Activated CD4-positive, alpha-beta T cell treated with anti-CD3 and anti-CD28 coated beads, Interleukin-2, amount 50 U/mL, for 1 hour (primary cell): ENCODE measurements at places on chromosomes 2 and 18.

- no peak for DNase-seq
Observed at GRCh38 chr2:46800625-46801349, 114.8 kb downstream of the MCFD2 start.

GRCh38 chr2:55899881-55900280 is 23.7 kb downstream of the EFEMP1 start:
- no peak for DNase-seq

- DNase-seq, result peak; percentile 33
Observed at GRCh38 chr2:12488352-12489318, 228.1 kb upstream of the TRIB2 start.

DNA sequence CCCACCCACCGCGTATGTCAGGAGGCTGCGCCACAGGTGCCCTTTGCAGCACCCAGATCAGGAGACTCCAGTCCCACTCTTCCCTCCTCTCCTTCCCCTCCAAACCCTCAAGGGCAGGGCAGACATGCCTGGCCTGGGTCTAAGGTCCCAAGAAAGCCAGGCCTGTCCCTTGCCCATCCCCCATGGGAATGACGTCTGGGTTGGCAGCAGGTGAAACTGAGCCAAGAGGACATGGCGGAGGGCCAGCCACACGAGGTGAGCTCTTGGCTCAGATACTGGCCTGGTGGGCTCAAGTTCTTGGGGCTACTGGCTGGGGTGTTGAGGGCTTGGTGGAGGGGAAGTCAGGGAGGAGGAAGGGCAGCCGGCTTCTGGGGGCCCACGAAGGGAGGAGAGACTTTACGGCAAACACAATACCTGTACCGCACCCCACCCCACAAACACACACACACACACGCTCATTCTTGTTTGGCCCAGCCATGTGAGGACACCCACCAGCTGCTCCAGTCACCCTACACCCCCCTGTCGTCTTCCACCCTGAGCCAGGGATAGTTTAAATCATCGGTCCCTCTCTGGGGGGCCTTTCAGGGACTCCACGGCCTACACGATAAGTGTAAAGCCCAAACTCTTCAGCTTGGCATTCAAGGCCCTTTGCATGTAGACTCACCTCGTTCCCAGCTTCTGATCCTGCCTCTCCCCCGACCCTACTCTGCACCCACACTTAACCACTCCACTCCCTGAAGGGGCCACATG is 24.1 kb upstream of the TNS1 start:
- no peak for DNase-seq

- no peak for DNase-seq
Observed at GRCh38 chr2:224069172-224069571, 30.1 kb upstream of the SERPINE2 start.

DNA sequence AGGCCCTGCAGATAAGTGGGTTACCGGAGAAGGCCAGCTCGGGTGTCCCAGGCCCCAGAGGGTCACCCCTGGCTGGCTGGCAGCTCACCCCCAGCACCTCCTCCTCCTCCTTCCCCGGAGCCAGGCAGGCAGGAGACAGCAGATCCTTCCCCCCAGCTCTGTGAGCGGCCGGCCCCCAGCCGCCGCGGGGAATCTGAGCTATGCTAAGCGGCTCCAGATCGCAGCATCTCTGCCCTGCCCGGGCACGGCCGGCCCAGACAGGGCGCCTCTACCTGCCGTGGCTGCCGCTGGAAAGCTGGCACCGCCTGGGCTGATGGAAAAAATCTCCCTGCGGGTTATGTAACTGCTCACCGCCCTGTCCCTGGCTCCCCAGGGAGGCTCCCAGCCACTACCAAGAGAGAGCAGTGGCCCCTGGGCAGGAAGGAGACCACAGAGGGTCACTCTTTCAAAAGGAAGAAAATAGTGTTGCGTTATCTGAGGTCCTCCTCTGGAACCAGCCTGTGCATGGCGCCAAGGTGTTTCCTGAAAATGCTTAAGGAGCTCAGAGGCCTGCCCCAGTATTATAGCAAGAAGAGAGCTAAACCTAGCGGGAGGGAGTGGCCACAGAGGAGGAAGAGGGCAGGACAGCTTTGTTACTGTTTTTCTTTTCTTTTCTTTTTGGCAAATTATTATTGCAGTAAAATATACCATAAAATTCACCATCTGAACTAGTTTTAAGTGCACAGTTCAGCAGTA is 179.0 kb downstream of the SMAD7 start:
- DNase-seq, result no peak

DNA sequence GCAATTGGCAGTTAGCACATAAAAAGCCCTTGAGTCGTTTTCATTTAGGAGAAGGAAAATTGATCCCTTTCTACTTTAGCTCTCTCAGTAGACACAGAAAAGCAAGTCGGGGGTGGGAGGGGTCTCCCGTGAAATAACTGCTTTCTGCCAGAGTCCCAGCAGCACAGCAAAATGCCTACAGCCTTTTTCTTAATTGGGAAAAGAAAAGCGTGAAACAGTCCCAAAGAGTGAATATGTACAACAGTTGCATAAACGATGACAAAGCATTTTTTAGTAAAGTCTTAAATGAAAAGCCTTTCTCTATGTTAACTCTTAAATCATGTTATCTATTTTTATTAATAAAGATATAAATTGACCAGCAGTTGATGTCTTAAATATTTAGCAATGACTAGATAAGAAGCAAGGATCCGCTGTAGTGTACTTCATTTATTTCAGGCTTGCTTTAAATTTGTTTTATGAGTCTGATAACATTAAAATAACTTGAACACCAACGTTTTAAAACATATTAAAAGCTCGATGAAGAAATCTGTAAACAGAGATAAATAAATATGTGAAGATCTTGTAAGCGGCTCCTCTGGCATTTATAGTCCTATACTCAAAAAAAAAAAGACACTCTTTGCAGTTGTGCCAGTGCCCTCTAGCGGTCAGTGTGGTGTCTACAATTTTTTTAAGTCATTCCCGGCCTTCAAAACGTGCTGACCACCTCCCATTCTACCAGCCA is 42.3 kb upstream of the ATIC start:
- DNase-seq, result peak; percentile 49

DNA sequence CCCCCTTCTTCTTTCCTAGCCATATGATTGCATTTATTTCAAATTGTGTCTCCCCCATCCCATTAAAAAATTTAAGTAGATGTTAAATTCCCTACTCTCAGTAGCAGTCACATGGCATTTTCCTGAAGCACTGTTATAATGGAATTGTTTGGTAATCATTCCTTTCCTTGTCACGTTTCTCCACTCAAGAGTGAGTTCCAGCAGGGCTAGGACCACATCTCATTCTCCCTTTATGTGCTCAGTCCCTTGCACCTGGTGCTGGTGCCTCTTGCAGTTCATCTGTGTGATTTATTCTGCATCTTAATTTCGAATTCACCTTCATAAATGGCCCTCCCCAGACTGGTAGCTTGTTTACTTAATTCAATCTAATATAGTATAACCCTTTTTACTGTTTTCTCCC is 70.3 kb upstream of the NOSTRIN start:
- DNase-seq, result no peak

DNA sequence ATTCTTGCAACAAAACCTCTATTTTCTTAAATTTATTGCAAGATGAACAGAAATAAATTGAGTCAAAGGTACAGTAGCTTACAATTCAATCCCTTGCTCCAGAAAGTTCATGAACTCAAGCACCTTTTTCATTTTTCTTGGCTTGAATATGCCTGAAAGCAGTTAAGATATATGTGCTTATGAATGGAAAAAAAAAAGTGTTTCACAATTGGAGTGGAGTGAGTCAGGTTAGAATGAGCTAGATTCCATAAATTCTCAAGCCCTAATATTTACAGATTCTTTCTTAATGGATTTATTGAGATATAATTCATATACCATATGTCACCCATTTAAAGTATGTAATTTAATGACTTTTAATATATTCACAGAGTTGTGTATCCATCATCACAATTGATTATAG is 39.6 kb upstream of the NEMP2 start:
- DNase-seq, result no peak

GRCh38 chr2:3849213-3849612 is 145.8 kb downstream of the DCDC2C start:
- no peak for DNase-seq

GRCh38 chr2:26347286-26347865 is 787 bp upstream of the ADGRF3 start:
- no peak for DNase-seq

DNA sequence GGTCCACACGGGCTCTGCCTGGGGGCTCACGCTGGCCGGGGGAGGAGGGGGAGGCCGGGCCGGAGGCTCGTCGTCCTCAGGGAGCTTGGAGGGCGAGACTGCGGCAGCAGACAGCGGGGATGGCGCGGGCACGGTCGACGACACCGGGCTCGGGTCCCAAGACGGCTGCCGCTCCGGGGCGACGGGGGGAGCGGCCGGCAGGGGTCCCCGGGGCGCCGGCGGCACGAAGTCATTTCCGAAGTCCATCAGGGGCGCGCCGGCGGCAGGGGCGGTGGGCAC is 491 bp downstream of the RTN4 start:
- peak; percentile 21 for DNase-seq
